ENCODE measurements at places on chromosomes 1 and 21.
A peak's percentile ranks its signal among the peaks of the same experiment; 100 is the strongest.

GRCh38 chr1:192877283-192877886 lies 68.5 kb downstream of the RGS2 start:
- DNase-seq: no peak

GRCh38 chr1:188958461-188959115 lies 1519.1 kb downstream of the BRINP3 start:
- DNase-seq: no peak

DNA sequence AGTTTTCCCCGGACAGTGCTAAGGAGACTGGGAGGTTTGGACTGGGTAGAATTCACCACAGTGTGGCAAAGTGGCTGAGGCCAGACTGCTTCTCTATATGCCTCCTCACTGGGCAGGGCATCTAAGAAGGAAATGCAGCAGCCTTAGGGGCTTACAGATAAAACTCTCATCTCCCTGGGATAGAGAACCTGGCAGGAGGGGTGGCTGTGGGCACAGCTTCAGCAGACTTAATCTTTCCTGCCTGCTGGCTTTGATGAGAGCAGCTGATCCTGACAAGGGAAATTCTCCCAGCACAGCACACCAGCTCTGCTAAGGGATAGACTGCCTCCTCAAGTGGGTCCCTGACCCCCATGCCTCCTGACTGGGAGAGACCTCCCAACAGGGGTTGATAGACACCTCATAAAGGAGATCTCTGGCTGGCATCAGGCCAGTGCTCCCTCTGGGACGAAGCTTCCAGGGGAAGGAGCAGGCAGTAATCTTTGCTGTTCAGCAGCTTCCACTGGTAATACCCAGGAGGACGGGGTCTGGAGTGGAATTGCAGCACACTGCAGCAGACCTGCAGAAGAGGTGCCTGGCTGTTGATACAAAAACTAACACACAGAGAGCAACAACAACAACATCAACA lies 25.2 kb downstream of the KIFAP3 start:
- no peak for DNase-seq

DNA sequence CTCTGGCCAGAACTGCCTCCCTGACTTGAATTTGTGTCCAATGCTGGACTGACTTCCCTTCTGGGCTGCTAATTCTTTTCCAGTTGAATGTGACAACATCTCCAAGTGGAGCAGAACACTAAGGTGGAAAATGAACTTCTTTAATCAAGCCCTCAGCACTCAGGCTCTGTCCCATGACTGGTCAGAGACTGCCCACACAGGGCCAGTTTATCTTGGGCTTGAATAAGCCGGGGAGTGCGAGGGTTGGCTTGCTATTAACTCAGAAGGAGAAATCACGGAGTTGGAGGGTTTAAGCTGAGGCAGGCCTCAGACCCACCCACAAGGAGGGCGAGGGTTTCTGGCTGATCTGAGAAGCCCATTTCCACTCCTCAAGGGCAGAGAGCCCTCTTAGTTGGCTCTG lies 12.4 kb downstream of the KCNA10 start:
- no peak for DNase-seq

DNA sequence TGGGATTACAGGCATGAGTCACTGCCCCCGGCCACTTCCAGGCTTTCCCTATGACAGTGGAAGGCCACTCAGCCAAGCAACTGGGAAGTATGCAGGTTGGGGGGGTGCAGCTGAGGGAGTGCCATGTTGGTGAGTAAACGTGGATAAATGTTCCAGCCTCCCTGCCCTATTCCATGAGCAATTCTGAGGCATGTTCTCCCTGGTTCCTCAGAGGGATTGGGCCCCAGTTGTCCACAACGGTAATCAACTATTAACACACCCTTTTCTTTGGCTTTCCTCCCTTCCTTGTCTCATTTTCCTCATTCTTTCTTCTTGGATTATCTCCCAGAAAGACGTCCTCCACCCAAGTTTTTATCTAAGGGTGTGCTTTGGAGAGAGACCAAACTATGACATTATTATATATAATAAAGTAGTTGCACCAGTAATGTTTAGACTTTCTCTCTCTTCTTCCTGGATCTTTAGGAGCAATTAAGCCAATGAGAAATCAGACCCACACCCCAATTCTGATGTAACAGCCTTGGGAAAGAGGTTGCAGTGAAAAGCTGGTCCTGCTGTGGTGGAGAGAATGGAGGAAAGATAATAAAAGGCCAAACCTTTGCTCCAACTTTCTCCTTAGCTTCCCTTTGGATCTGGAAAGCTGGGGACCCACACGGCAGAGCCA lies 6.8 kb upstream of the SLAMF9 start:
- no peak for DNase-seq

GRCh38 chr1:34726861-34727260 lies 28.0 kb upstream of the GJB5 start:
- DNase-seq: no peak

- DNase-seq: no peak
These were observed 19.6 kb downstream of the HSF2BP start for GRCh38 chr21:43639470-43640353.

DNA sequence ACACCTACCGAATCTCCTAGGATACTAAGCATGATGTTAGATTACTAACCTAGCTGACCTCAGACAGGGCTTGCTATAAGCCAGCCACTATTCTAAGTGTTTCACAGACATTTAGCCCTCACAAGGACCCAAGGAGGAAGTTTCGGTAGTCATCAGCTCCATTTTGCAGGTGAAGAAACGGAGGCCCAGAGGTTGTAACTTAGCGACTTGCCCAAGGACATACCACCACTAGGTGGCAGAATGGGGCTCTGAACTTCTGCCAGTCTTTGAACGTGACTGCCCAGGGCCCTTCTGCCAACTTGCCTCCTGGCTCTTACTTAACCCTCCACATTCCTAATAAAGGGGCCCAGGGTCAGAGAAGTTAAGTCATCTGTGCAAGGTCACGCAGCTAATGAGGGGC lies 283.5 kb downstream of the C1orf94 start:
- no peak for DNase-seq

- DNase-seq: no peak
These were observed 627 bp downstream of the PLEKHA6 start for GRCh38 chr1:204359131-204359473.

DNA sequence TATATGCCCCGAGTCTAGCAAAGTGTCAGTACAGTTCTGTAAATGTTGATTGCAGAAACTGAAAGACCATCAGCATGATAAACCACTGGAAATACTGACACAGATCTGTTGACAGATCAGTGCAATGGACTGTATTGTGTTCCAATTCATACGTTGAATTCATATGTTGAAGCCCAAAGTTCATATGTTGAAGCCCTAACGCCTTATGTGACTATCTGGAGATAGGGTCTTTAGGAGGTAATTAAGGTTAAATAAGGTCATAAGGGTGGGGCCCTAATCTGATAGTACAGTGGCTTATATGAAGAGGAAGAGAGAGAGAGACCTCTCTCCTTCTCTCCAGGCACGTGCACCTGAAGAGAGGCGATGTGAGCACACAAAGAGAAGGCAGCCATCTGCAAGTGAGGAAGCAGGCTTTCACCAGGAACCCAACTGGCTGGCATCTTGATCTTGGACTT lies 144.7 kb downstream of the MRPL39 start:
- DNase-seq: no peak

- DNase-seq: no peak
These were observed 87.1 kb downstream of the PGBD5 start for GRCh38 chr1:230339033-230339432.

DNA sequence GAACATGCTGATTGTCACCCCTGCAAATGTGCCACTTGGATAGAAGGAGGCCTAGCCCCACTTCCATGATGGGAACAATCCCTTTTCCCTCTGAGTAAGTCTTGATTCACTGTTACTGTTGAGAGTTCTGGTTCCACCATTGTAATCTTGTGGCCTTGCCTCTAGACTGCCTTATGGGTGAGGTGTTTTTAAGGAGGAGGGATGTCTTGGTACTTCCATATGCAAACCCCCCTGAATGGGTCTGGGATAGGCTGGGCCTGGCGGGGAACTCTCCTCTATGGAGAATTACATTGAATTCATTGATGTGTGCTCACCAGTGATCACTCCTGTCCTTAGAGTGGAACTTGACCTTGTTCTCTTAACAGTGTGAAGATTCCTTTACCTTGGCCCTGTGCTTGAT lies 5.8 kb downstream of the GALNT2 start:
- DNase-seq: no peak

DNA sequence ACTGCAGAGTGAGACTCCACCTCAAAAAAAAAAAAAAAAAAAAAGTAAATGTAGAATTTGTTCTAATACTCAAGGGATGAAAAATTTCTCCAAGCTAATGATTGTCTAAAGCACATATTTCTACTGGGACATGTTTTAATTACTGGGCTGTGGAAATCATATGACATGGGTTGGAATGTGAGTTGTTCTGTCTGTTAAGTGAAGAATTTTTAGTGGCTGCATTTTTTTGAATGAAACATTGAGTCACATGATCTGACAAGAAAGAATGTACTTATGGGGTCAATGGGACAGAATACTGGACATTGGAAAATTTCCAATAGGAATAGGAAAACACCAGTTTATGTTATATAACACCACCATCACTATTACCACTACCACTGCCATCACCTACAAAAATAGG lies 123.8 kb upstream of the IVNS1ABP start:
- DNase-seq: no peak

- no peak for DNase-seq
These were observed 63.5 kb downstream of the AKT3 start for GRCh38 chr1:243786531-243786930.

- peak; percentile 35 for DNase-seq
These were observed 1.2 kb upstream of the RNF11 start for GRCh38 chr1:51234721-51235425.

- DNase-seq: no peak
These were observed 204.7 kb upstream of the LYPLAL1 start for GRCh38 chr1:218969006-218969405.

DNA sequence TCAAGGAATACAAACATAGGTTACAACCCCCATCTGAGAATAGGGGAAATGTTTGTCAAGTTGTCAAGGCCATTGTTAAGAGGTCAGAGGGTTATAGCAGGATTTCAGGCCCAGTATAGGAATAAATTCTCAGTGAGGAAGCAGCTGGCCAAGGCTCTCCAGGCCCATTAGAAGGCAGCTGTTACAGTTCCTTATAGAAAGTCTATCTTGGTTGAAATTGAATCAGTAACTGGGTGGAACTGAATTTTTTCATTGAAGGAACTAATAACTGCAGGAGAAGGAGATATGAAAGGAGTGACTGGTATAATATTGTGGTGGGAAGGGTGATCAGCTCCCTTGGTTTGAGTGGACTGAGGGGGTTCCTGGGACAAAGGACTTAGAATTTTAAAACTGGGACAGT lies 134.1 kb downstream of the CYYR1 start:
- no peak for DNase-seq

- DNase-seq: no peak
These were observed 217.7 kb downstream of the URB2 start for GRCh38 chr1:229843627-229844238.

DNA sequence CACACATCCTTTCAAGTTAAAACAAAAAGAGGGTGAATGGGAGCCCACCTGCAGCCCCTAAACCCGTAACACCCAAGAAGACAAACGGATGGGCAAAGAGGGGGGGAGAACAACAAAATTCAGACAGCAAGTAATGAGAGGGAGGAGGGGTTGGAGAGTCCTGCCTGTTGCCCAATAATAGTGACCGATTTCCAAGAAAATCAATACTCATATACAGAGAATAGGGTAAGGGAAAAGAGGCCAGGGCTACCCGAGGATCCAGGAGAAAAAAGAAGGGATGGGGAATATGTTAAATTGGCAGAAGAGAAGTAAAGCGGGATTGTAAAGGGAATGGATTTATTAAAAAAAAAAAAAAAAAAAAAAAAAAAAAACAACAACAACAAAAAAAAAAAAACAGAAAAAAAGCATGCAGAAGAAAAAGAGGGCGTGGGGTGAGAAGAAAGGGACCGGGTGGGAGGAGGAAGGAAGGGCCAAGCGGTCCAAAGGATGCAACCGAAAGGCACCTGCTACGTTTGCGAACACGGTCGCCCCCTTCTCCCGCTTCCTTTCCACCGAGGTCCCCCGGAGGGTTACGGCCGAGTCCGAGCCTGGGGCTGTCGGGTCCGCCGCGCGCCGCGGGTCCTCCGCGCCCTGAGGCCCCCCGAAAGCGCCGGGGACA lies 930 bp downstream of the SLC30A10 start:
- no peak for DNase-seq

GRCh38 chr1:2529784-2530512 lies at the start of gene HES5:
TSS of gene HES5 (minus strand) at chr1:2530263. CDS start at chr1:2530164, 99 bp downstream.
- no peak for DNase-seq

DNA sequence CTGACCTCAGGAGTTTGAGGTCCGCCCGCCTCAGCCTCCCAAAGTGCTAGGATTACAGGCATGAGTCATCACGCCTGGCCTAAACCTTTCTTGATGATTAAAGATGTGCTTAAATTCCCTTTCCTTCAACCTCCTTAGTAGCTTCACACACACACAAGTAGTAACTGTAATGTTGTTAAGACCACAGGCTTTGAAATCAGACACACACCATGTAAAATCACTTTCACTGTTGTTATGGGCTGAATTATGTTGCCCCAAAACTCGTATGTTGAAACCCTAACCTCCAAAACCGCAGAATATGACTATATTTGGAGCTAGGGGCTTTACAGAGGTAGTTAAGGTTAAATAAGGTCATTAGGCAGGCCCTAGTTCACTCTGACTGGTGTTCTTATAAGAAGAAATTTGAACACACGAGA lies 180.2 kb downstream of the NR5A2 start:
- no peak for DNase-seq

DNA sequence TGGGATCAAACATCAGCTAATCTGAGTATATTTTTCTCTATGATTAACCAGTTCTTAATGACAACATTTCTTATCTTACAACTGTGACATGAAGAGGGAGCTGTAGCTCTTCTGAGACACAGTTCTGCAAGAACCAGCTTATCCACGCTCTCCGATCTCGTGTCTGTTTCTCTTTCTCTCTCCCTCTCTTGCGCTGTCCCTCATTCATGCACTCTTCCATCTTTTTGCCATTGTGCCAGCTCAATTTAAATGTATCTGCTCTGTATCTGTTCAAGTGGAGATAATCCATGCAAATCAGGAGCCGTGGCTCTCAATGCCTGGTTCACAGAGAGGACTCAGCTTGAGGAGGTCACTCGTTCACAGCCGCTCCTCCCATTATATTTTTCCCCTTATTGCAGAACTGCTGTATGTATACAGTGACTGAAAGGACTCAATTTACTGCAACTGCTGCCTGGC lies 494.7 kb upstream of the ADGRL2 start:
- DNase-seq: no peak

- DNase-seq: no peak
These were observed 28.4 kb upstream of the CD84 start for GRCh38 chr1:160607672-160608032.

All from activated CD4-positive, alpha-beta T cell treated with anti-CD3 and anti-CD28 coated beads, Interleukin-2, amount 50 U/mL, for 4 hours (primary cell).